ENCODE measurements at places on chromosomes 1 and 21. TPM values are rescaled to one million over a fixed set of nuclear protein-coding genes. Genes with fewer than 3 reads are reported as not detected.

GRCh38 chr1:247367786-247368422, 36.2 kb upstream of the ZNF496 start:
- DNase-seq: no peak

The ILF2 gene
- polyA plus RNA-seq: 22.1 TPM

The DNAI4 gene
- polyA plus RNA-seq: 0.72 TPM

- DNase-seq: no peak
Observed at GRCh38 chr21:40707656-40708244, 139.2 kb downstream of the DSCAM start.

- DNase-seq: no peak
Observed at GRCh38 chr1:150106341-150106740, 38.8 kb downstream of the VPS45 start.

GRCh38 chr1:31689854-31690253, 14.0 kb downstream of the COL16A1 start:
- no peak for DNase-seq

DNA sequence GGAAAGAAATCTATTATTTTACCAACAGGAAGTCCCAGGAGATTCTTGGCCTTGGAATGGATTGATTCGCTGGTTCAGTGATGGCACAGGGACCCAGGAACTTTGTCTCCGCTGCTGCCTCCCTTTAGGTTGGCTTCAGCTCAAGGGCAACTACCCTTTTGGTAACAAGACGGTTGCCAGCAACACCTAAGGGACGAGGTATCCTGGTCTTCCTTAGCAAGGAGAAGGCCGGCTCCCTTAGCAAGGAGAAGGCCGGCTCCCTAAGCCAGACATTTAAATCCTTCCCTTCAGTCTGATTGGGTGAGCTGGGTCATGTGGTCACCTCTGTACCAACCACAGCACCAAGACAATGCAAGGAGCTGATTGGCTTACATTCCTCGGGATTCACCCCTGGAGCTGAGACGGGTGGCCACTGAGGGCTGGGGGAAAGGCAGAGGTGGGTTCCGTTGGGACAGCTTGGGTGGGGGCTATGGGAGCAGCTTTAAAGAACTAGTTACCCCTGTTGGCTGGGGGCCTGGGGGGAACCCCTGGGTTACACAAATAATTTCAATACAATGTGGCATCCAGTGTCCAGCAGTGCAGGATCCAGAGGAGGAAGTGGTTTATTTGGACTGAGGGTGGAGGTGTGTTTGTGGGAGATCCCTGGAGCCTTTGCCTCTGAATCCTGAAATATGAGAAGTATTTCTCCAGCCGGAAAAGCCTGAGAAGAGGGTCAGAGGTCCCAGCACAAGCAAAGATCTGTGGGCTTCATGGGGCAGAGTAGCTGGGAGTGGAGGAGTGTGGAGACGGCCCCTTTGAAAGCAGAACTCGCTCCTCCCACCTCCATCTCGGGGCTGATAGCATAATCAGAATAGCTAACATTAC, 20.7 kb upstream of the CLIC4 start:
- no peak for DNase-seq

- DNase-seq: no peak
Observed at GRCh38 chr1:180934563-180934962, 21.9 kb downstream of the KIAA1614 start.

The XCL2 gene
- polyA plus RNA-seq: not detected

The ITLN1 gene
- 0.62 TPM for polyA plus RNA-seq

DNA sequence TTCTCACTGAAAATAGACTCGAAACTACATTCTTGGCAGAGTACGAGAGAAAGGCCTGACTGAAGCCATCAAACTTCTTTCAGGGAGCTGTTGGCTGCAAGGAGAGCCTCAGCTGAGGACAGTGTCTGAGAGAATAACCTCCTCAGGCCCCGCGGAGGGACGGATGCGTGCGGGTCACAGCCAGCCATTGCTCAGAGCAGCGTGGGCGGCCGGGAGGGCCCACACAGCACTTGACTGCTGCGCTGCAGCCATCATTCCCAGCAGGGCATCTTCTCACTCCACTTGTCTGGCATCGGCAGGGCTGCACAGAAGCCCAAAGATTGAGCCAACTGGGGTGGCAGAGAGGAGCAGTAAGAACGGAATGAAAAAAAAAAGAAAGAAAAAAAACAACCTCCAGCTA, 113.5 kb downstream of the XCL2 start:
- peak; percentile 54 for DNase-seq

GRCh38 chr1:215471463-215471862, 95.6 kb upstream of the KCTD3 start:
- no peak for DNase-seq

DNA sequence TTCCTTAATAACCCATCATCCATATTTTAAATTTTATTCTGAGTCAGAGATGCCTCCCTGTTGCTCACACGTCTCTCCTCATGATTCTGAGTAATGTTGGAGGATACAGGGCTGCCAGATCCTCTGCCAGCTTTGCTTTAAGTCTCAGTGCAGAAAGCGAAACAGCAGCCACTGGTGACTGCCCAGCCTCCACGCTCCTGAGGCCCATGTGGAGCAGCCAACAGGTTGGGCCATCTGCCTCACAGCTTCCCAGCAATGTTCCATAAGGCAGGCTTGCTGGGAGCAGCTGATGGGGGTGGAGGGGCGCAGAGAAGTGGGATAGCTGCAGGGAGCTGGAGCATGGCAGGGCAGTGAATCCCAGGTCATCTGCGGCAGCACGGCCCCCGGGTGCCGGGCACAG, 104.2 kb downstream of the IGSF21 start:
- no peak for DNase-seq
